Activated T-helper 17 cell treated with anti-CD3 and anti-CD28 coated beads, Interleukin-2, amount 50 U/mL, for 72 hours (primary cell): ENCODE measurements at places on chromosomes 7 and 10.

- peaks cover 39% of the 10 kb centered on the region for H3K27me3 ChIP-seq
- H3K4me1 ChIP-seq, result no peaks in the 10 kb centered on the region
- no peak overlapping the region for H3K4me3 ChIP-seq
- no peaks in the 10 kb centered on the region for H3K36me3 ChIP-seq
- no peak overlapping the region for H3K27ac ChIP-seq
Measured at GRCh38 chr7:12584930-12585329, 14.4 kb downstream of the SCIN start.

- peaks cover 7% of the 10 kb centered on the region for H3K4me1 ChIP-seq
- H3K27ac ChIP-seq, result no peak overlapping the region
- H3K36me3 ChIP-seq, result no peaks in the 10 kb centered on the region
Measured at GRCh38 chr7:23394488-23395171, 75.7 kb downstream of the IGF2BP3 start.

- H3K4me1 ChIP-seq, result peaks cover 14% of the 10 kb centered on the region
- no peaks in the 10 kb centered on the region for H3K36me3 ChIP-seq
- no peak for ATAC-seq
- no peak overlapping the region for H3K4me3 ChIP-seq
- no peak overlapping the region for H3K27ac ChIP-seq
Measured at GRCh38 chr10:44963772-44964633, 4.4 kb downstream of the RASSF4 start.

GRCh38 chr10:71979692-71980062, 15.5 kb downstream of the CHST3 start:
- ATAC-seq, result no peak
- no peaks in the 10 kb centered on the region for H3K36me3 ChIP-seq
- peaks cover 3% of the 10 kb centered on the region for H3K4me1 ChIP-seq
- peaks cover 3% of the 10 kb centered on the region for H3K27me3 ChIP-seq
- no peak overlapping the region for H3K4me3 ChIP-seq

DNA sequence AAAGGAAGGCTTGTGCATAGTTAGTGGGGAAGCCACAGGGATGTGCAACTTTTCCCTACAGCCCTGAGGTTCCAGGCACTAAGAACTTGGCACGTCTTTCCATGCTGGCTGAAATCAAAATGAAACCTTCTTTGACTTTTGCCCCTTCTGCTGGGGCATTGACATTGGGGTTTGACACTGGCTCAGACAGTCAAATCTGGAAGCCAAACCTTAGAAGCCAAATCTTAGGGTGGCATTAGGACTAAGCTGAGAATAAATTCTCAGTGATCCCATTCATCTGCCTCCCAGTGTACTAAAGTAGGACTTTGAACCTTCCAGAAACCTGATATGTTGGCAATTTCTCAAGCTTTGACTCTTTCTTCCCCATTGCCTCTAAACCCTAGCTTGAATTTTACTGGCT, 31.3 kb upstream of the INSYN2A start:
- H3K4me3 ChIP-seq, result no peak overlapping the region
- no peaks in the 10 kb centered on the region for H3K36me3 ChIP-seq
- peaks cover 4% of the 10 kb centered on the region for H3K27me3 ChIP-seq
- no peaks in the 10 kb centered on the region for H3K4me1 ChIP-seq
- H3K27ac ChIP-seq, result no peak overlapping the region
- no peak for ATAC-seq

DNA sequence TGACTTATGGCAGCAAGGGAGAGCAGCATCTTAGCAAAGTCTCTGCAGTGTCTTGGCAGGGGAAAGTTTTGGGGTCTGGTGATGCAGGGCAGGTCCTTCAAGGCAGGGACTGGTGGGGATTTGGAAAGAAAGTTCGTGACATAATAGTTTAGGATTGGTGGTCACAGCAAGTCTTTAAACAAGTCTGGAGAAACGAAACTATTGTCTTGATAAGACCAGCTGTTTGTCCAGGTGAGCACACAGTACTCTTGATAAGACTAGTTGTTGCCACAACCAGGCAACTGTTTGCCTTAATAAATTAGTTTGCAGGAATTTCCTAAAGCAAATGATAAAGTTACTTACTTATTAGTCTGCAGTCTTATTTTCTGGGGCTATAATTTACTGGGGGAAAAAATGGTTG, 136.1 kb downstream of the AKR1D1 start:
- H3K27me3 ChIP-seq, result peaks cover 3% of the 10 kb centered on the region
- H3K4me1 ChIP-seq, result no peaks in the 10 kb centered on the region
- no peak for ATAC-seq
- H3K36me3 ChIP-seq, result no peaks in the 10 kb centered on the region

- H3K27ac ChIP-seq, result no peak within 1 kb of the TSS
- H3K4me3 ChIP-seq, result peak within 1 kb of the TSS; percentile 64
- H3K36me3 ChIP-seq, result peaks cover 6% of the 10 kb centered on the region
- H3K27me3 ChIP-seq, result peaks cover 75% of the 10 kb centered on the region
- H3K4me1 ChIP-seq, result peaks cover 15% of the 10 kb centered on the region
- ATAC-seq, result peak; percentile 37
Measured at GRCh38 chr7:27199849-27200760, at the start of gene HOXA13. TSS of gene HOXA13 (minus strand) at chr7:27200091. CDS start at chr7:27200077, 14 bp downstream.

DNA sequence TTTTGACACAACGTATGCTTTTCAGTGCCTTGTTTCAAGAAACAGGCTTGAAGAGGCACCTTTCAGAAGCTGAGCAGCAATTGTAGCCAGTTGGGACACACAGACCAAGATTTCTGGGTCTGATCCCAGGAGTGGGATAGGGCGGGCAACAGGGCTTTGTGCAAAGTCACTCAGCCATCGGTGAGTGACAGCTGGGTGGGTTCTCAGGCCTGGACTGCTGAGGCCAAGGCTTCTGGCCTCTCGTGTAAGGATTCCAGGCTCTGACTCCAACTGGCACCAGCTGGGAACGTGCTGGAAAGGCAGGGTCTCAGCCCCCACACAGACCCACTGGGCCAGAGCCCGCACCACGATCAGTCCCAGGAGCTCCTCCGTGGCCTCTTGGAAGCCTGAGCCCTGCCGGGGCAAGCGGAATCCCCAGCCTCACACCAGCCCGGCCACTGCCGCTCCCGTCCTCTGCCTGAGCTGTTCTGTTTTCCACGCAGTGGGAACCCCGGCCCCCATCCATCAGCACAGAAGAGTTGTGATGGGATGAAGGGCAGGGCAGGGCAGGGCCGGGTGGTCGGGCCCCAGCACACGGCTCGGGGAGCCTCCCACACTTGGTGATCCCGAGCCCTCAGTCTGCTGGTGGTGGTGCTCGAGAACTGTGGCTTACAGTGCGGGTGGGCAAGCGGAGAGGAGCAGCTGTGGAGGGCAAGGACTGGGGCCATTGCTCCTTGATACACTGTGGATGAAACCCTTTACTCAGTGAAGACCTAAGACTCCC, 46.8 kb downstream of the VIPR2 start:
- ATAC-seq, result no peak
- no peak overlapping the region for H3K27ac ChIP-seq

DNA sequence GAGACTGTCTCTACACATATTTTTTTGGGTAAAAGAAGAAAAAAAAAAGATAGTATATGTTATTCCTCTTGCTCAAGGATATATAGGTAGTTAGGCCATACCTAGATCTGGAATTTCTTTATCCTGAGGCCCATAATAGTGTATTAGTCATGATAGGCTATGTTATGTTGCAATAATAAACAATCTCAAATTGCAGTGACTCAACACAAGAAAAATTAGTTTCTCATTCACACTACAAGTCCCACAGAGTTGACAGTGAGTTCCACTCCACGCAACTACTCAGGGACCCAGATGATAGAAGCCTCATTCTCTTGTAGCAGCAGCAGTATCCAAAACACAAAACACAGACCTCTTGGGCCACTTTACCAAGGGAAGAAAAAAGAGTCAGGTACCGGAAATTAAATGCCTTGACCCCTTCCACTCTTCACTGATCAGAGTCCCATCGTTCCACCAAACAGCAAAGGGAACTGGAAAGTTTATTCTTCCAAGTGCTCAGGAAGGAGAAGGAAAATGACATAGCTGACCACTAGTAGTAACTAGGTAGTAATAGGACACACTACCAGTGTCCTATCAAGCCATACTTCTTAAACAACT, 7.4 kb upstream of the C10orf67 start:
- no peaks in the 10 kb centered on the region for H3K27me3 ChIP-seq
- no peak for ATAC-seq
- no peak overlapping the region for H3K4me3 ChIP-seq
- H3K4me1 ChIP-seq, result no peaks in the 10 kb centered on the region

GRCh38 chr10:128161031-128161430, 34.8 kb upstream of the MKI67 start:
- ATAC-seq, result no peak
- no peak overlapping the region for H3K27ac ChIP-seq
- no peaks in the 10 kb centered on the region for H3K4me1 ChIP-seq
- no peak overlapping the region for H3K4me3 ChIP-seq
- H3K36me3 ChIP-seq, result no peaks in the 10 kb centered on the region
- H3K27me3 ChIP-seq, result peaks cover 13% of the 10 kb centered on the region

GRCh38 chr10:131087464-131088215, 223.9 kb downstream of the TCERG1L start:
- peaks cover 4% of the 10 kb centered on the region for H3K27me3 ChIP-seq
- no peak for ATAC-seq
- H3K4me3 ChIP-seq, result no peak overlapping the region

GRCh38 chr10:29929006-29929405, 130.4 kb downstream of the JCAD start:
- H3K27me3 ChIP-seq, result peaks cover 26% of the 10 kb centered on the region
- H3K4me1 ChIP-seq, result no peaks in the 10 kb centered on the region
- no peaks in the 10 kb centered on the region for H3K36me3 ChIP-seq

DNA sequence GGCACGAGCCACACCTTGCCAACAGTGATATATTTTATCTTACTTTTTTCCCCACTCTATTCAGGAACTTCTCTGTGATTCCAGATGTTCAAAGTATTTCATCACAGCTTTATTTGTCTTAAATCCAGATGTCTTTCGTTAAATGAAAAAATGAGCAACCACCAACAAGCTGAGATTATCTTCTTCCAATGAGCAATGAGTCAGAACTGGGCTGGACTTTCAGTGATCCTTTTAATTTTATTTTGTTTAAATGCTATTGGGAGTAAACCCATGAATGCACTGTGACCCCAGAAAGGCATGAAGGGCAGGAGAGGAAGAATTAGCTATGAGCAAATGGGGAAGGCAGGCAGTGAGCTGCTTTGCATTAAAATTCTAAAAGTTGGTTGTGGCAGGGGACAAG, 77.6 kb upstream of the IMMP2L start:
- H3K27me3 ChIP-seq, result peaks cover 16% of the 10 kb centered on the region
- no peaks in the 10 kb centered on the region for H3K36me3 ChIP-seq
- no peaks in the 10 kb centered on the region for H3K4me1 ChIP-seq
- no peak overlapping the region for H3K27ac ChIP-seq
- no peak for ATAC-seq
- no peak overlapping the region for H3K4me3 ChIP-seq

- H3K4me3 ChIP-seq, result peak overlapping the region; percentile 79
- H3K27me3 ChIP-seq, result no peaks in the 10 kb centered on the region
- peaks cover 11% of the 10 kb centered on the region for H3K36me3 ChIP-seq
- H3K27ac ChIP-seq, result no peak overlapping the region
Measured at GRCh38 chr10:129465796-129466702, 992 bp upstream of the MGMT start.

DNA sequence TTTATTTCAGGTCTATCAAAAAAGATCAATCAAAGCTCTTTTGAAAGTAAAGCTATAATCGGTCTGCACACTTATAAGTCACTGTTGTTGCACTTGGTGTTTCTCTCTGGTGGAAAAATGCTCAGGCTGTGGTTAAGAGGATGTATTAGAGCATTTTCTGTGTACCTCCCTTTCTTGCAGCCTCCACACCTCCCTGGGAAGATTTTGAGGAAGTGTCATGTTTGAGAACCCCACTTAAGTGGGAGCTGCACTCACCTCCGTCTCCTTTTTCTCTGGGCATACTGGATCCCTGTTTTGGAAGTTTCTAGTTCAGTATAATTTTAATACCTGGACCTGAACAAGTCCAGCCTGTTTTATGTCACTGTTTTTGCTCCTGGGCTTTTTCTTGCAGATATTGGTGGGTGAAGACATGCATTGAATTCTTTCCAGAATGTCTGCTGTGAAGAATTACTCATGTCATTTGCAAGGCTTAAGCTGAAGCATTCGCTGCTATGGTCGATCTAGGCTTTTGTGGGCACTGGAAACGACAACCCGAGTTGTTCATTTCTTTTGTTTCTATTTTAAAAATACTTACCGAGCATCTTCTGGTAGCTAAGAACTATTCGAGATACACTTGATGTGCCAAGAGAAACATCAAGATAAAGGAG, 36.6 kb downstream of the TCF7L2 start:
- H3K27me3 ChIP-seq, result peaks cover 58% of the 10 kb centered on the region
- H3K36me3 ChIP-seq, result no peaks in the 10 kb centered on the region
- no peak for ATAC-seq

- H3K27ac ChIP-seq, result no peak overlapping the region
- no peaks in the 10 kb centered on the region for H3K36me3 ChIP-seq
- ATAC-seq, result no peak
Measured at GRCh38 chr7:37915438-37915837, 1.2 kb downstream of the SFRP4 start.

DNA sequence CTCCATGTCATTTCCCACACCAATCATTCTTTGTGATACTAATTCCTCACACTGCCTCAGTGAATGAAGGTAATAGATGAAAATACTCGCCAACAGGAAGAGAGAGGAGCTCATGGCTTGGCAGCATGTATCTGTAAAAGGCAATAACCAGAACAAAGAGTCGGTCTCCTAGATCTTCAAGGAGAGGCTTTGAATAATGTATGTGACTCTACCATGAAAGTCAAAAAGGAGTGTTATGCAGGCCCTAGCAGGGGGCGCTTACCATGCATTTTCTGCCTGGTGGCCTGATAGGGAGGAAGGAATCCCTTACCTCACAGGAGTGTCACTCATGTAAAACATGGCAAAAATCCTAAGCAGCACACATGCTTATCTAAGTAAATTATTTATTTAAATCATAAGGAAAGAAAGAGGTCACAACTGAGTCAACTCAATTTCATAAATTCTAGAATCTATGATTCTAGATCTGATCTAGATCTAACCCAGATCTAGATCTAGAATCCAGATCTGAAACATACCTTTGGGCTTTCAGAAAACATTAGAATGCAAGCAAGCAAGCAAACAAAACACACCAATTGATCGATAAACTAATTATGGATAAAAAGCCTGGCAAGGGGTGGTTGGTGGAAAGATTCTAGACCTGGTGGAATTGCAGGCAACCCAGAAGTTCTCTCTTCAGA, 226.3 kb upstream of the KLF6 start:
- H3K4me3 ChIP-seq, result no peak overlapping the region
- H3K27me3 ChIP-seq, result no peaks in the 10 kb centered on the region
- no peaks in the 10 kb centered on the region for H3K36me3 ChIP-seq
- no peak overlapping the region for H3K27ac ChIP-seq
